Progenitor cell of endocrine pancreas (in vitro differentiated cells): ENCODE measurements at places on chromosomes 6 and 20. TPM values are rescaled to one million over a fixed set of nuclear protein-coding genes. Genes with fewer than 3 reads are reported as not detected.
A peak's percentile ranks its signal among the peaks of the same experiment; 100 is the strongest.

DNA sequence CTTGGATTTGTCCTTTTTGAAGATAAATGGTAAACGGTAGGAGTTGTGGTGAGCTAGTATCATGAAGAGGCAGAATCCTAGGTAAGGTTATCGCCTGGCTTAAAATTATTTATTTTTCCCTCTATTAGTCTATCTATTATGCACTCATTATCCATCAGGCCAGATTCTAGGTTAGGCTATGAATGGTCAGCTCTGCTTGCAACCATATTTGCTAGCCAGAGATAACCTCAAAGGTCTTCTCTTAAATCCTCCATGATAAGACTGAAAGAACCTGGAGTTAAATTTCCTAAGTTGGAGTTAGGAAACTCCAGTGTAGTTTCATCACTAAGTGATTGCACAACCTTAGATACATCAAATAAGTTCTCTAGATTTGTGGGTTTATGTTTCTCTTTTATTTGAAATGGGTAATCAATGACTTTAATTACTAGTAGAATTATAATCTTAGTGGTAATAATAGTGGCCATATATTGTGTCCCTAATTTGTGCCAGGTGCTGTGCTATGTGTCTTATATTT, 302.1 kb upstream of the RUNX2 start:
- DNase-seq, result no peak

DNA sequence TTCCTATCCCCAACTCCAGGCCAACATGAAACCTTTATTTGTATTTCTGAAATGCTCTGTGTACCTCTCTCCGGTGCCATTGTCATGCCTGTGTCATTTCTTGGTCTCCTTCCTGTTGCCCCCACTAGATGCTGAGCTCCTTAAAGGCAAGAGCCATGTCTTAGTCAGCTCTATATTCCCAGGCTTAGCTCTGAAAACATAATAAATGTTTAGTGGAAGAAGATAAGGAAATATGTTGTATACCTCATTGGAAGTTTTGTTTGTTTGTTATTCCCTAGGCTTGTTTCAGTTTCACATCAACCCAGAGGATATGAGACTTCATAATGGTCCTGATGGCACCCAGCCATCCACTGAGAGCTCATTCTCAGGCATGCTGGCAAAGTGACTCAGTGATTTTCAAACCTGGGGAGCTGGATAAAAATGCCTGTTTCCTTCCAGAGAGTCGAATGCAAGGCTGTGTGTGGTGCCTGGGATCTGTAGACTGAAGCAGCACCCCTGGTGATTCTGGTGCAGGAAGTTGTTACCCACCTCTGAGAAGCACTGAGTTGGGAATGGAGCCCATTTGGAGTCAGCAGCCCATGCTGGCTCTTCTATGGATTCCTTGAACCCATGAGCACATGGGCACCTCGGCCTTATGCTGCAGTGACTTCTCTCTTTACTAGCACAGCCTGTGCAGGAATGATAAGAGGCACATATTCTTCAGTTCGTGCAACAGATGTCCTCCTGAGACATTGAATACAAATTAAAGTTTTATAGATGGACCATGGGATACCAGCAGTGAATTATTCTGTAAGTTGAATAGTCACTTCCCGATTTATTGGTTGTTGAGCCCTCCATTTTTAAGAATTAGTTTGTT, 205.2 kb downstream of the FARS2 start:
- DNase-seq, result no peak

DNA sequence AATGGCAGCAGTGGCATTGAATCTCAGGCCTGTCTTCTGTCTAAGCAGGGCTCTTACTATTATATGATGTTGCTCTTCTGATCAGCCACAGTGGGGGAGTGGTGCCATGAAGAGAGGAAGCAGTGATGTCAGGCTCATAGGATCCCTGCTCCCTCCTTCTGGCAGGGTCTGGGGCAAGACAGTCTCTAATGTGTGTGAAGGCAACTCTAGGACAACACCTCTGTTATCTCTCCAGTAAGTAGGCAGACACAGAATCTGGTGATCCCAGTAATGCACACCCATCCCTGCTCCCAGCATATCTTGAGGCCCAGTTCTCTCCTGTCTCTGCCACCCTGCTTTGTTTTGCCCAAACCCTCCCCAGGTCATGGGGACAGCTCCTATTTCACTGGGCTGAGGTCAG, 8.8 kb downstream of the C20orf202 start:
- no peak for DNase-seq

DNA sequence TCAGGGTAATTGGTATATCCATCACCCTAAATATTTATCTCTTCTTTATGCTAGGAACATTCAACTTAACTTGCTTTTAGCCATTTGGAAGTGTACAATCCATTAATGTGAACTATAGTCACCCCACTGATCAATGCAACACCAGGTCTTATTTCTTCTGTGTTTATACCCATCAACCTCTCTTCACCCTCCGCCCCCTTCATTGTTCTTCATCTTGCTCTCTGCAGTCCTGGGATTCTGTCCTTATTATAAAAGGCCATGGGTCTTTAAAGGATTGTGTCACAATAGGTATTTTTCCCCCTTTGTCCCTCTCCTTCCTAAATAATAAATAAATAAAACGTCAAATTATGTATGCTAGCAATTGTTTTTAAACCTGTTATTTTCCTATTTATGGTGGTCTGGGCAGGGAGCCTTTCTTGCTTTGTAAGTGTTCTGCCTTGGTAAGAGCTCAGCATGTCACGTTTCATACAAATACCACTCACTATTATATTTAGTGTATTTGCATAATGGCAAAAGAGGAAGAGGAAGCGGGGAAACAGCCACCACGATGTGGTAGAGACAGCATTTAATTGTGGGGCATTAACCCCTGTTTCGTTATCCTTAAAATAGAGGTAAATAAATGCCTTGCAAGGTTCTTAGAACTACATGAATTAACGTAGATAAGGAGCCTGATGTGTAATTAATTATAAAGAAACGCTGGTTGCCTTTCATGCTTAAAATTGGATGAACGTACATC, 1.9 kb downstream of the ABRACL start:
- no peak for DNase-seq

DNA sequence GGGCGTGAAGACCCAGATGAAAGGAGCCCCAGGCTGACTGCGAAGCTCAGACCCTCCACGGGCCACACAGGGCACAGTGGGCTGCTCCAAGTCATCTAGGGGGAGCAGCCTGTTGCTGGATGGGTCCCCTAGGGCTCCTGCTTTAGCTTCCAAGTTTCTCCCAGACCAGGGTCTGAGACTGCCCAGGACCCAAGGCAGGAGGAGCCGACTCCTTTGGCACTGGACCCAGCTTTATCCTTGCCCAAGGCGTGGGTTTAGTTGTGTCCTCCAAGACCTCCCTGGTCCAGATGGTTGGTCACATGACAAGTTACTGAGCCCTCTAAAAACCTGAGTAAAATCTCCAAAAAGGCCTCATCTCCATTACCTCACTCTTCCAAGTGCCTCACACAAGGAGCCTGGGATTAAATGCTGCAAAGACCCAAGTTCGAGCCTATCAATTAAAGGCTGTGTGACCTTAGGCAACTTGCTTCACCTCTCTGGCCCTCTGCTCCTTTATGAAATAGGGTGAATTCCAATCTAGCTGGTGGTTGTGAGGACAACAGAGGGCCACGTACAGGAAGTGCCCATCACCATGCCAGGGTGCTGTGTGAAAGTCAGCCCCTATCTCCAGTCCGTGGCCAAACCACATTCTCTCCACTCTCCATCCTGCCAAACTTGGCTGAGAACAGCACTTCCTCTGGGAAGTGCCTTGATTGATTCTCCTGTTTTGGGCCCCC, 2.5 kb downstream of the NECAB3 start:
- no peak for DNase-seq

DNA sequence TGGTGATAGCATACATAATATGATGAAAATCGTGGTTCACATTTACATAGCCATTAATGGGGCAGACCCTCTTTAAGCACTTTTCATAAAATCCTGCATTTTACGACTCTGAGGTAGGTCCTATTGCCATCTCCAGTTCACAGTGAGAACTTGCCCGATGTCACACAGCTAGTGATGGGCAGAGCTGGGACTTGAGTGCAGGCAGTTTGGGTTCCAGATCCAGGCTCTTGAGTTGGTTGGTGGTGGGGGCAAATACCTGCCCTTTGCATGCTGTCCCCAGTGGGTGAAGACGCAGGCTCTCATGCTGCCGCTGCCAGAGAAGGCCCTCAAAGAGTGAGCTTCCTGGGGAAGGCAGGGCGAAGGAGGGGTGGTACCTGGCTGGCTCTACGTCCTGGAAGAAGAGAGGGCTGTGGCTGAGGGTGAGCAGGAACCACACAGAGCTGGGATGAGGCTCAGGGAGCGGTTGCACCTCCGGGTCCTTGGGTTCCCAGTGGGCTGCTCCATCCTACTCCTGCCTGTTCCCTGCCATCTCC, 6.1 kb upstream of the BAK1 start:
- no peak for DNase-seq

DNA sequence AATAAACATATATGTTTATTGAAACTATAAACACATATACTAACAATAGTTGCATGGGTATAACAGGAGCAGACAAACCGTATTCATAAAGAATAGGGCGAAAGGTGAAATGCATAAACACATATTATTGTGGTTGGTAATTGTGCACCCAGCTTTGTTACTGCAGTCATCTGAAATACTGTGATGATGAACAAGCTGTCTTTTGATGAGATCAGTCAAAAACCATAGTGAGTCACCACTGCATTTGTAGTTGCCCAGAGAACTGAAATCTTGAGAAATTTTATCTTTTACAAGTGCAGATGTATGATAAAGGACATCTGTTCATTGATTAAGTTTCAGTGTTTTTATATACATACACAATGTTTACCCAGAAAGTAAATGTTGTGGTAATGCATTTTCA, 133.7 kb downstream of the MYO6 start:
- no peak for DNase-seq

DNA sequence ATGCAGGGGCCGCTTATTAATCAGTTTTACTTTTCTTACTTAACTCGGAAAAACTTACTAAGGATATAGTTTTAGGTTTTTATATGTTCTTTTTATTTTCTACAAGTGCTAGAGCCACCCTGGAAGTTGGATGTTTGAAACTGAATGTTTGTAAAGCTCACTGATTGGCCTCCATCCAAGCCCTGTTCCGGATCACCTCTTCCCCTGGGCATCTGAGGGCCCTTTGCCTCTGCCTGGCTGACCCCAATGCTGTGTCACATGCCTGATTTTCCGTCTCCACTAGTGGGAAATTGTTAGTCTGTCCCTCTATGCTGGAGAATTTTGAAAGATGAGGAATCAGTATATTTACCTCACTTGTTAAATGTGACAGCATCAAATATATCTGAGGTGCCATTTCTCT, 79.3 kb downstream of the SLC35F1 start:
- DNase-seq, result no peak

DNA sequence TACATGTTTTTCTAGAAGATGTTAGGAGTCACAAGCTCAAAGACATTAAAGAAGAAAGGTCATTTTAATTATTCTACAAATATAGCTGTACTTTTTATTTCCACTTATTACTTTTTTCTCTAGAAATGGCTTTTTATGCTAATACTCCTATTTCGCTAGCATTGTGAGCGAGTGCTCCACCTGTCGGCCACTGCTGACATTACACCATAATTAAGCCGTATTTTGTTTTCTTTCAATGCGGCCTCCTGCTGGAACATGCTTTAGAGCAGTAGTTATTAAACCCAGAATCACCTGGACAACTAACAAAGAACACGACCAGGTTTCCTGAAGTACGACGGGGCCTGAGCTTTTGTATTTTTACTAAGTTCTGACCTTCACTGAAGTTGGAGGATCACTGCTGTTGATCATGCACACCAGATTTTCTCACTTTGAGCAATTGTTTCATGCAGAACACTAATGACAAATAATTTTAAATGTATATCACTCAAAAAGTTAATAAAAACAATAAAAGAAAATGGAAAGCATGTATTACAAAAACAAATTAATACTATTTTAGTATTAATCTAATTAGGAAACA, 74.1 kb upstream of the PAK5 start:
- peak; percentile 38 for DNase-seq

DNA sequence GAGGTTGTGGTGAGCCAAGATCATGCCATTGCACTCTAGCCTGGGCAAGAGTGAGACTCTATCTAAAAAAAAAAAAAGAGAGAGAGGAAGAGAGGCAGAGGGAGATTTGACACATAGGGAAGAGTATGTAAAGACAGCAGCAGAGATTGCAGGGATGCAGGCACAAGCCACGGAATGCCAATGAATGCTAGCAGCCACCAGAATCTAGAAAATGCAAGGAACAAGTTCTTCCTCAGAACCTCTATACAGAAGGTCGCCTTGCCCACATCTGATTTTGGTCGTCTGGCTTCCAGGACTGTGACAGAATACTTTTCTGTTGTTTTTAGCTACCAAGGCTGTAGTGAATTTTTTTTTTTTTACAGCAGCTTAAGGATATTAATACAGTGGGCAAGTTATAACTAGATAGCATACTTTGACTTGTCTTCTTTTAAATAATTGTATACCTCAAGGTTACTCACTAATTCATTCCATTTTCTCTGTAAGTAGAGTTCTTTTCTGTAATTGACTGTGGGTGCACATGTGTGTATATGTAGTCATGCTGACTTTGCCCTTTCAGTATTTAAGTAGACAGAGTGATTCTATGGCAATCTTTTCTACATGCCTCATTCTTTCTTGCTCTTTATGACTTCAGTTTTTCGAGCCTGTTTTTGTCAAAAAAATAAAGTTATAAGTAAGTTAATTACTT, 402.2 kb downstream of the GJA1 start:
- DNase-seq, result no peak

DNA sequence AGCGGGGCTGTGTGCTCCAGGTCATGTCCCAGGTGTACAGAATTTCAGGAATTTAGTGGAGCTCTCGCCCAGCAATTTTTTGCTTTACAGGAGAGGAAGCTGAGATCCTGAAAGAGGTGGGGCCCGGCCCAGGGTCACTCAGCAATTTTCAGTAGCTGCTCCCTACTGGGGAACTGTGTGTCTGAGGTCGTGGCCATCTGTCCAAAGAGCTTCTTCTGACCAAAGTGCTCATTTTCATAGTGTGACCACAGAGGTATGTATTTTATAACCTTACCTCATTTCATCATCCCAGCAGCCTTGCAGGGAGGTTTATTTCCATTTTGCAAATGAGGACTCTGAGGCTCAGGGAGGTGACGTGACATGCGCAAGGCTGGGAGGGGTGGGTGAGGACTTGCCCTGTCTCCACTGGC, 46.3 kb downstream of the FAM209B start:
- no peak for DNase-seq

DNA sequence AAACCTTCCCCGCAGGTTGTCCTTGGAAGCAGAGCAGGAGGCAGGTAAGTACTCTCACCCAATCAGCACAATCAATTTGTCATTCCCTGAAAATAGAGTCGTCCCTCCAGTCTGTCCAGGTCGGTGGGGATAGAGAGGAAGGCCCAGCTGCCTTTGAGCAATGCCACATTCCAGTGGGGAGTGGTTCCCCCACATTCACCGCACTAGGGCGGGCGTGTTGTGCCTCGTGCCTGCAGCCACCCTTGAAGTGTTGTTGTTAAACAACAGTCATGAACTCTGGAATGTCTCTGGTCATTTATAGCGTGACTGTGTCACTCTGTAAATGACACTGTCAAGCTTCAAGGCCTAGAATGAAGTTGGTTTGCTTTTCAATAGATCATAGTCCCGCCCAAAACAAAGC, 33.4 kb downstream of the PRDM1 start:
- no peak for DNase-seq

TTK gene
- total RNA-seq, result 20.6 and 22.1 TPM in 2 replicates

TFAP2B gene
- 0.74 and 1.8 TPM in 2 replicates for total RNA-seq

BLTP3A gene
- total RNA-seq, result 21.5 and 22.0 TPM in 2 replicates

OLIG3 gene
- total RNA-seq, result not detected in 2 replicates

METTL24 gene
- total RNA-seq, result 10.0 and 14.8 TPM in 2 replicates

PSORS1C1 gene
- not detected in 2 replicates for total RNA-seq

FAM209B gene
- total RNA-seq, result not detected in 2 replicates

CCDC170 gene
- total RNA-seq, result 0.22 TPM in 1 of 2 replicates, not detected in the other

SIRPD gene
- not detected in 2 replicates for total RNA-seq
